ENCODE measurements at places on chromosomes 4 and X.
A peak's percentile ranks its signal among the peaks of the same experiment; 100 is the strongest.

DNA sequence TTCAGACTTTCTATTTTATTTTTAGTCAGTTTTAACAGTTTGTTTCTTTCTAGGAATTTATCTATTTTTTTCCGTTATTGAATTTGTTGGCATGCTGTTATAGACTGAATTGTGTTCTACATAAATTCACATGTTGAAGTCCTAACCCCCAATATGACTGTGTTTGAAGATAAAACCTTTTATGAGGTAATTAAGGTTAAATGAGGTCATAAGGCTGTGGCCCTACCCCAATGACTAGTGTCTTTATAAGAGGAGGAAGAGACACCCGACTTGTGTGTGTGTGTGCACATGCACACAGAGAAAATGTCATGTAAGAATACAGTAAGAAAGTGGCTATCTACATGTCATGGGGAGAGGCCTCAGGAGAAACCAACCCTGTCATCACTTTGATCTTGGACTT lies 146.3 kb downstream of the BRWD3 start:
- no peak for DNase-seq

DNA sequence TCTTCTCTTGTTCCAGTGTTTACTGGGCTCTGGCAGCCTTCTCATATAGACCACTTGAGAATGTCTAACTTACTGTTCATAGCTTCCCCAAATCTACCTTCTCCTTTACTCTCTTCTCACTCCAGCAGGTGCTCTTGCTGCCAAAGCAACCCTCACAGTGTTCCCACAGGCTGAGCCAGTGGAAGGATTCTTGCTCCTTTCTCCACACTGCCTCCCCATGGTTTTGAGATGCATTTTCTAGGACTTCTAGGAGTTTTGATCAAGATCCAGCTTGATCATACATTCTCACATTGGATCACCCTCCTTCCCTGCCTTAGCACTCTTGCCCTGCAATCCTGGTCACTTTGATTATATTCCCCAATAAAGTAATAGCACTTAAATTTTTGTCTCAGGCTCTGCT lies 230.8 kb downstream of the TMEM47 start:
- DNase-seq = no peak

GRCh38 chr4:10582059-10582686 lies 102.4 kb downstream of the CLNK start:
- peak; percentile 63 for DNase-seq

GRCh38 chr4:37594099-37594498 lies 92.1 kb downstream of the RELL1 start:
- DNase-seq = no peak

DNA sequence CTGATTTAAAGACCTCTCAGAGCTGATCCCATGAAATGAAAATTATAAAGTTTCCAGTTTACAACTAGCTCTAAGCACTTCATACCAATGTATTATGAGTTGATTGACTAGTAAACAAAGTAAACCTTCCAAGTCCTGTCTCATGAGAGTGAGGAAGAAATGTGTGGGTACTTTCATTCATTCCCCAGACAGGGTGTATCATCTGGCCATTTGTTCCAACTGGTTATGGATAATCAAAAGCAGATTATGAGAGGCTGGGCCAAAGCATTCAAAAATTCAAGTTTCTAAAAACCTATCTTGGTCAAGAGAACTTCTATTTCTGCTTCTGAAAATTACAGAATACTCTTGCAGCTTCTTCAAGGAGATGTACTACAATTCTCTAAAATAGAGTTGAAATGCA lies 193.3 kb upstream of the RASGEF1B start:
- no peak for DNase-seq

- DNase-seq = no peak
Observed at GRCh38 chr4:40687676-40688389, 58.2 kb upstream of the RBM47 start.

DNA sequence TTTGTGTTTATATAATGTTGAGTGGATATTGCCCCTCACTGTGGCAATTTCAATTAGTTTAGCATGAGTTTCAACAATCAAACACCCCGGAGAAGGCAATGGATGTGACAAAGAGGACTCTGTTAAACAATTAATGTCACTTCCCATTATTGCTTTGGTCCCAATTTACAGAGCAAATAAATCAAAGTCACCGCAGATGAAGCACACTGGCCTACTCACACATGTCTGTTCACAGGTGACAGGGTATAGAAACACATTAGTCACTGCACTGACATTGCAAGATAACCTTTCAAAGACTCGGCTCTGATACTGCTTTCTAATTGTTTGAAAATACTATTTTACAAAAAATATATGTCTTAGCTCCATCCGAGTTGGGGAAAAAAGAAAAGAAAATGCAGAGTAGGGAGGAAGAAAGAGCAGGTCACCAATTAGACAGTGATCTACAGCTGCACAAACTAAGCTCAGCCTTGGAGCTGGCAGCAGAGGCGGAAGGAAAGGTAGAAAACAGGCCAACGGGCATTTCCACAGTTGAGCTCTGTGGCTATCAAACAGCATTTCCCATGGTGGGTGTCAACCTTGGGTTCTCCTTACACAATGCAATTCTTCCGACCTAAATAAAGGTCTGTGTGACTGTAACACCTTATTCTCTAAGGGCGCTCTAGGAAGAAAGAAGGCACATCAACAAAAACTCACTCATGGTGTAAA lies 53.9 kb downstream of the PPARGC1A start:
- no peak for DNase-seq

DNA sequence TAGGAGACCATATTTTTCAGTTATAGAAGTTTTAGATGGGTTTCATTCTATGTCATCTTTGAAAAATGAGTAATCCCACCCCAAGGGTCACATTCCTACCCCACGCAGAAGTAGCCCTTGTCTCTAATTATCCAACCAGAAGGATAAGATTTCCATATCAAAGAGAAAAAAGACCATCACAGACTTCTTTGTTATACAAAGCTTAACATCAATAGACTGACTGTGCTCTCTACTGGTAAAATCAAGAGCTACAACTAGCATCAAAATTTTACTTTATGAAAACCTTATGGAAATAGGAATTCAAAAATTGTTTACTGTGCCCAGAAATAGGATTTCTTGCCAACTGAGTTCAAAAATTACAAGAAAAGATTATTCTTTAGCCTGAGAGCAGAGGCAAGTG lies 24.9 kb downstream of the TNMD start:
- no peak for DNase-seq

- DNase-seq = no peak
Observed at GRCh38 chr4:186826846-186827533, 103.3 kb upstream of the FAT1 start.

DNA sequence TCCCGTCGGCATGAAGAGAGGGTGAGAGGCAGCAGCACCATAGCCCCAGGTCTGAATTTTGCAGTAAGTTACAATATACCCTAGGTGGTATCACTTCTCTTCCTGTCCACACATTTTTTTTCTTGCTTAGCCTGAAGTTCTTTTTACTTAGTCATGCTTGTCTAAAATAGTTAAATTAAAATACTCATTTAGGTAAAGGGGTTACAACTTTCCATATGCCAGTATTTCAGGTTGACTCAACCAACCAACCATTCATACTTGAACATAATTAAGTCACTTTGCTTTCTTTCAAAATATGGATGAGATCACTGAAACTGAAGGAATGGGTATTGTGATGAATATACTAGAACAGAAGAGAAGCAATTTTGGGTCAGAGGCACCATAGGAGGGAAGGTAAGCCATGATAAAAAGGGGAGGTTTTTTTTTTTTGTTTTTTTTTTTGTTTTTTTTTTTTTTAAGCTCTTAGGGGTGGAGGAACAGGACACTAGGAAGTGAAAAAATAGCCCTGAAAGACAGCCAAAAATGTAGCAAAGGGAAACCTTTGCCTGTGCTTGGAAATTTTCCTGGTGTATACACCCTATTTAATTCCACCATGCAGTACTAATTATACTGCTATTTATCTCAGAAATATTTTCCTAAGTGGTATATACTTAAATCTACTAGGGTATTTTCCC lies 41.8 kb downstream of the RPS6KA3 start:
- DNase-seq = no peak

DNA sequence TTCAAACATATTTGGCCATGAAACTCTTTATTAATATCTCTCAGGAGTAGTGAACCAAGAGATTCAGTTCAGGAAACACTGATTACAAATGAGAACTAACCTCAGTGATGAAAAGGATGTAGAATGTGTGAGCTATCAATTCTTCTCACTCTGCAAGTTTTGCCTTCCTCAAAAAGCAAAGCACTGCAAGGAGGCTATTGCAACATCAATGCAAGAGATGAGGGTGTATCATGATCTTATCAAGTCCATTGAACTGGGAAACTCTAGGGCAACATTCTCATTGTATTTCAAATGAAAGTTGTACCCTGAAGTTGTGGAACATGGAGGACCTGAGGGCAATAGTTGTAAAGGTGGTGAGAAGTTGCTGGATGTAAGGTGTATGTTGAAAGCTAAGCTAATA lies 56.4 kb upstream of the VEGFC start:
- DNase-seq = no peak

DNA sequence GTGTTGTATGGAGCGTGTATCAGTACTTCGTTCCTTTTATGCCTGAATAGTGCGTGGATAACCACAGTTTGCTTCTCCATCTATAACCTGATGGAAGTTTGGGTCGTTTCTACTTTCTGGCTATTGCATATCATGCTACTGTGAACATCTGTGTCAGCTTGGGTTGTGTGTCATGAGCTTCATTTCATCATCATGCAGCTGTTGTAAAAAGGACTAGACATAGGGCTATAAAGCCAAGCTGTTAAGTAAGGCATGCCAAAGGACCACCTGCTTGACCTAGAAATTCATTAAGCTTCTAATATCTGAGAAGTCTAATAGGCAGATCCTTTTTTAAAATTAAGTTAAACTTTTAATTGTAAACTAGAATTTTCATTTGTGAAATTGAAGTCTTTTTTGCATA lies 18.4 kb downstream of the SMS start:
- no peak for DNase-seq

DNA sequence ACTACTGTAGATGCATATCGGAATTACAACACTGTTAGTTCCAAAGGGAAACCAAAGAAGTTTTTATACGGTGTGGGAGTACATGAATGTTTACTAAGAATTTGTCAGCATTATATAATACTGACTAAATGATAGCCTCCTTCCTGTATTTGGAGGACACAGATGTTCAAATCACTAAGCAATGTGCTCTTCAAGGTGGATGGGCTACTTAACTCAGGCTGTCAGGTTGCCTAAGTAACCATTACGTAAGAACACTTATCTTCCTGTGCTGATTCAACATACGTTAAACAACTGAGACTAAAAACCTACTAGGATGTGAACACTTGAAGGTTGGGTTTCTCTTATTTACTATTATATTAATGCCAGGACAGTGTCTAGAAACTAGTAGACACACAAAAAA lies 81.9 kb upstream of the HPGD start:
- DNase-seq = peak; percentile 92

- DNase-seq = no peak
Observed at GRCh38 chrX:106171293-106171820, 3.3 kb downstream of the PWWP3B start.

- no peak for DNase-seq
Observed at GRCh38 chr4:26819026-26819425, 41.6 kb upstream of the STIM2 start.

DNA sequence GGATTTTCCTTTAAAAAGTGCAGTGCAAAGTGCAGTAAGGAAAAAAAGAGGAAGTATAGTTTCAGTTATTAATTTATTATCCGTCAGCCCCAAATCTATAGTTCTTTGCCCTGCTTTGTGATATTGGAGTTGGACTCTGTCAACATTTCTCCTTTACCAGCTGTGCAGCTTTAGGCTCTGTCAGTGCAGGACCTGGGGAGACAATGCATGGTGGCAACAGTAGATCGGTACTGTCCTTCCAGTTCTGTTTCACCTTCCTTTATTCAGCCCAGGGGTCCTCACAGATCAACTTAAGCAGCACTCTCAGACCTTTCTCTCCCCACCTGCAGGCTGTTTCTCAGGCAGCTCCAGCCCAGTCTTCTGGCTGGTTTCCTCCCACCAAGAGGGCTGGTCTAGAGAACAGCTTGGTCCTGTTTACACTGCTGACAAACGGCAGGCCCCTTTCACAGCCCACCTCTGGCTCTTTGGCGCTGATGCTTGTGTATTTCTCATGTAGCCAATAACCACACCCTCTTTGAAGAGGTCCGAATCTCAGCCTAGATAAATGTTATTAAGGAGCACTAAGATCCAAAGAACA lies 71.6 kb downstream of the MCUB start:
- no peak for DNase-seq

DNA sequence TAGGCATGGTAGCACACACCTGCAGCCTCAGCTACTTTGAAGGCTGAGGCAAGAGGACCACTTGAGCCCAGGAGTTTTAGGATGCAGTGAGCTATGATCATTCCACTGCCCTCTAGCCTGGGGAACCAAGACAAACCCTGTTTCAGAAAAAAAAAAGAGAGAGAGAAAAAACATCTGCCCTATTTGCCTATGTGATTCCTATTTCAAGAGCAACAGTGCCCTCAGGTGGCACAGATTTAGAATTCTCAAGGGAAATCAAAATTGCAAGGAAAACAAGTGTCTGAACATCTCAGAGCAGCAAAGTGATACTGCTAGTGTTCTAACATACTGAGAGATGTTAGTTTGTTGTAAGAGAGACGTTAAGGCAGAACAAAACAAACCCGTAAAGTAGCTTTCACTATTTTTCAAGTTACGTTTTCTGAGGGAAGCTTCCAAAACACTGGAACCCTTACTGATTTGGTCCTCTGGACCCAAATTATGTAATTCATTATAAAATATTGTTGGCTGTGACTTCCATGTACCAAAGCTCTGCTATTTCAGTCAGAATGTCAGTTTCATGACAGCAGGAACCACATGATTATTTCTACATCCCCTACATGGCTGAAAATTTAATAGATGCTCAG lies 7.9 kb downstream of the BDH2 start:
- DNase-seq = peak; percentile 42

- DNase-seq = no peak
Observed at GRCh38 chrX:13386092-13386491, 66.2 kb upstream of the ATXN3L start.

GRCh38 chr4:80062527-80062926 lies 10.5 kb downstream of the ANTXR2 start:
- DNase-seq = no peak
